ENCODE measurements at places on chromosomes 16 and 17. TPM values are rescaled to one million over a fixed set of nuclear protein-coding genes. Genes with fewer than 3 reads are reported as not detected.

The KATNB1 gene
- total RNA-seq, result 36.7 TPM

The DPEP1 gene
- total RNA-seq, result not detected

The KRT33A gene
- not detected for total RNA-seq

The LRRC37A2 gene
- total RNA-seq, result 16.3 TPM

The COQ7 gene
- total RNA-seq, result 16.3 TPM

The CD79B gene
- 22.5 TPM for total RNA-seq

The RDM1 gene
- total RNA-seq, result 13.9 TPM

The TNFRSF17 gene
- not detected for total RNA-seq

The RAC3 gene
- 12.9 TPM for total RNA-seq

GRCh38 chr17:29588562-29589411, 661 bp downstream of the GIT1 start:
- peak; percentile 52 for DNase-seq

- DNase-seq, result no peak
Measured at GRCh38 chr16:84225126-84225525, 14.7 kb downstream of the KCNG4 start.

GRCh38 chr16:57383276-57384247, 11.3 kb downstream of the CX3CL1 start:
- no peak for DNase-seq

- DNase-seq, result peak; percentile 91
Measured at GRCh38 chr16:4675864-4676786, 17.2 kb upstream of the NUDT16L1 start.

DNA sequence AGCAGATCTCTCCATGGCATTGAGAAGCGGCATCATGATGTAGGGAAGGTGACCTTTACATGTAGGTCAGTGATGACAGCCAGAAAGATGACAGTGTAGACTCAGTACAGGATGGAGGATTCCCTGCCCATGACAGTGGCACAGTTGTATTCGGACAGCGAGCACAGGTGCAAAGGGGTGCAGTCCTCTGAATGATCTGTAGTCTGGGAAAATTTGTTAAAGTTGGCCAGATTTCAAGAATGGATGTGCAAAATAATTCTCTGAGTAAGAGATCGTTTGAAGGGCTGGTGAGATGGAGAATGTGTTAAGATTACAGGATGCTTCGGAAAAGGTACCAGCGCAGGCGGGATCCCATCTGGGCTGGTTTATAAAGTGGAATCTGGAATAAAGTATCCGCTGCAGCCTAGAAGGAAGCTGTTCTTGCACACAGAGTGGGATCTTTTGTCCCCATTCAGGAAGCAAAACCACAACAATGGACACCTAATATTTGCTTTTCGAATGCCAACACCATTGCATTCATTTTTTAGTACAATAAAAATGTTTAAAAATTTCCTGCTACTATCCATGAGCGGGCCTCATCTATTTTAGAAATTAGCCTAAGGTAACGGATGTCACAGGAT, 101.2 kb downstream of the RPTOR start:
- no peak for DNase-seq

GRCh38 chr17:2957631-2958286, 105.6 kb downstream of the OR1D5 start:
- DNase-seq, result no peak

DNA sequence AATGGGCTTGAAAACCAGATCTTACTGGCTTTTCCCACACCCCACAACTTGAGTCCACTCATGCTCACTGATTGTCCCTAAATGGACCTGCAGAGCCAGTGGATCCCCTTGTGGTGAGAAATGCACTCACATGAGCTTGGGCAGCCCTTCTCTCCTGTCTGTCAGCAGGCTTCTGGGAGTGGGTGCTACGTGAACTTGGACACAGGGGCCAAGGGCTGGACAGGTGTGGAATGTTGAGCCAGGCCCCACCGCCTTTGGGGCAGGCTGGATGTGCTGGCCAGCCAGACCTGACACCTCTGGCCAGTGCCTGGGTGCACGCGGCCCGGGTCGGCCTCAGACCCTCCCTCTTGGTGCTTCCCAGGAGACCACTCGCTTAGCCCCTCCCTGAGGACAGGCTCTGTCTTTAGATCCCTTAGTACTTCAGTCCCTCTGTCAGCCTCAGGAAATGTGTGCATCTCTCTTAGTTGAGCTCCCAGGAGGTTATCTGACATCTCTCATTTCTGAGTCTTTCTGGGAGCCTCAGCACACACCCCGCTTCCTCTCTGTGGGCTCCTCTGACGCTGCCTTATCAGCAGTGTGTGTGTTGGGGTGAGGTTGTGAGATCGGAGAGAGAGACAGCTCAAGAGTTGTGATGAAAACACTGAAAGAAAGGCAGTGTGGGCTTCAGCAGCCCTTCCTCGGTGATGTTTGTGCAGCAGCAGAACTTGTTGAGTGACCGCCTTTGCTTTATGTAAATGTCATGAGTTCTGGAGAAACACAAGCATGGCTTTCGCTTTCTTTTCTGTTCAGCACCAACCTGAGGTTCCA, 117.0 kb downstream of the RAB11FIP4 start:
- DNase-seq, result peak; percentile 89

GRCh38 chr16:24046442-24046841, 209.7 kb upstream of the CACNG3 start:
- no peak for DNase-seq

DNA sequence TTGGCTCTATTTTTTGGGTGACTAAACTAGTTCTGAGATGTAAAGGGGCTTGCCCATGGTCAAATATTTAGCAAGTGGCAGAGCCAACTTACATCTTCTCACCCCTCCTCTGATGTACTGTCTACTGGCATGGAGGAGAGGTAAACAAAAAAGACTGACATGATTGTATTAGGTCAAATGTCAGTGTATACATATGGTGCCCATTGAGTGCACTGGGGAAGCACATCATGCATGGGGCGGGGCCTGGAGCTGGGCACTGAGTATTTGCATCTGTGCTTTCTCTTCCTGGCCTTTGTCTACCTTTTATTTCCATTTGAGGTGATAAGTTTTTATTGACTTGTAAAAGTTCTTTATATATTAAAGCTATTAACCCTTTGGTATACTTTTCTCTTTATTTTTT, 22.3 kb upstream of the POLR3E start:
- DNase-seq, result no peak

- no peak for DNase-seq
Measured at GRCh38 chr17:68559316-68559715, 41.9 kb downstream of the FAM20A start.

DNA sequence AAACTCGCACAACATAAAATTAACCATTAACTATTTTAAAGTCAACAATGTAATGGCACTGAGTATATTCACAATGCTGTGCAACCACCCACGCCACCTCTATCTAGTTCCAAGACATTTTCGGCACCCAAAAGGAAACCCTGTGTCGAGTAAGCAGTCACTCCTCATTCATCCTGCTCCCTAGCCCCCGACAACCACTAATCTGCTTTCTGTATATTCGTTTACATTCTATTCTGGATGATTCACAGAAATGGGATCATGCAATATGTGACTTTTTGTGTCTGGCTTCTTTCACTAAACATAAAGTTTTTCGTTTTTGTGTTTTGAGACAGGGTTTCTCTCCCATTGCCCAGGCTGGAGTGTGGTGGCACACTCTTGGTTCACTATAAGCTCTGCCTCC, 42.2 kb upstream of the HAPSTR1 start:
- no peak for DNase-seq

DNA sequence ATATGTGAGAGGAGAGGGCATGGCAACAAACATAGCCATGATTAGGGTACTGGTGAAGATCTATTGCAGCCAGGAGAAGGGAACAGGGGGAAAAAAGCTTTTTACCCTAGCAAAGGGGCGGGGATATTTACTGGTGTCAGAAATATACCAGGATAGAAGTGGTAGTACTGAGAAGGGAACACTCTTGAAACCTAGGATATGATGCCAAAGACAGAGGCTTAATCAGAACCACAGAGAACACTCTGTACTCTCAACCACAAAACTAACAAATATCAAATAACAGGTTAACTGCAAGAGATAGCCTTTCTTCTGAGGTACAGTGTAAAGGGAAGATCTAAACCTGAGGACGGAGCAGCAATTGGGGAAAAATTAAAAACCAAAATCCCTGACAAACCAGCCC, 112.2 kb downstream of the KIF2B start:
- no peak for DNase-seq

- DNase-seq, result no peak
Measured at GRCh38 chr17:35560703-35561102, at the start of gene SLFN14. Gene SLFN14 (minus strand): TSS chr17:35560819. CDS start chr17:35558062, 2,757 bp downstream.

- DNase-seq, result no peak
Measured at GRCh38 chr16:66972983-66973382, 11.9 kb downstream of the CES3 start.

GRCh38 chr17:48153691-48154358, 46.3 kb downstream of the SNX11 start:
- peak; percentile 26 for DNase-seq

DNA sequence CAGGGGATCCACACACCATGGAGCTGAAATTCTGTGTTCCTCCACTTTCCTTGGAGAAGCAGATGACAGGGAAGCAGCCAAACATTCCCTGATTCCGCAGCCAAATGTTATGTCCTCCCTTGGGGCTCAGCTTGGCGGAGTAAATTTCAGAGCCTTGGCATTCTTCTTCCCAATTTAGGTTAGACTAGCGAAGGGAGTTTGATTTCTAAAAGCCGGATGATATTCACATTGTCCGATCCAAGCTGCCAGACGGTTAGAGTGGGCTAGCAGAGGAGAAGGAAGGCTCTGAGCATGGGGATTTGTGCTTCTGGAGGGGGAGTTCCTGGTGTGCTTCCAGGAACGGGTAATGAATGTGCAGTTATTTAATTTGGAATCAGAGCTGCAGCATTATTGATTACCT, 380.4 kb upstream of the EEF2KMT start:
- no peak for DNase-seq

DNA sequence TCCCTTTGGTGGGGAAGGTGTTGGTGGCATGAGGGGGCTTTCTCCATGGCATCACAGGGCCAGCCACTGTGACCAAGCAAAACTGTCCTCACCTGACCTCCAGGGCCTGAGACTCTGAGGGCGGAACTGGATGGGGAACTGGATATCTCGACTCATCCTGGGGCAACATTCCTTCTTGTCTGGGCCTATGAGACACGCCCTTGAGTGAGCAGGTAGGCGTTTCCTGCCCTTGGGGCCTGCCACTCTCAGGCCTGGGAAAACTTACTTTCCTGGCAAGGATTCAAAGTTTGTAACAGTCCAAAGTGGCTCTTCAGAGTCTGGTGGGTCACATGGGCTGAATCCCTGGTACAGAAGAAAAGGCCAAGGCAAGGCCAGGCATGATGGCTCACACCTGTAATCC, 9.6 kb downstream of the MT1X start:
- no peak for DNase-seq

DNA sequence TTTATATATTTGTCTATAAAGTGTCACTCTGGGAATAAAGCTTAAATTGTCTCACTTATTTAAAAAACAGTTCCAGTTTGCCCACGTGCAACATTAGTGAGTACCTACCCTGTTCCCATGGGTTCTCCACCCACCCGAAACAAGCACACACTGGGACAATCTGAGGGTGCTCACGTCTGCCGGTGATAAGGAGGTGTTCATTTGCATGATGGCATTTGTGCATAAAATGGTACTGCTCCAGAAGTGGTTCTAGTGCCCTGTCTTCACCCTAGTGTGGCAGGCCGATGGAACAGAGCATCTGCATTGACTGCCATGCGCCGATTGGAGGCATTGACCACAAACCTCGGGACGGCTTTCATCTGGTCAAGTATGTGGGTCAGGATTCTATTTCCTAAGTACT, 35.6 kb upstream of the ENDOV start:
- no peak for DNase-seq

GRCh38 chr16:62755938-62756337, 719.7 kb upstream of the CDH8 start:
- no peak for DNase-seq

DNA sequence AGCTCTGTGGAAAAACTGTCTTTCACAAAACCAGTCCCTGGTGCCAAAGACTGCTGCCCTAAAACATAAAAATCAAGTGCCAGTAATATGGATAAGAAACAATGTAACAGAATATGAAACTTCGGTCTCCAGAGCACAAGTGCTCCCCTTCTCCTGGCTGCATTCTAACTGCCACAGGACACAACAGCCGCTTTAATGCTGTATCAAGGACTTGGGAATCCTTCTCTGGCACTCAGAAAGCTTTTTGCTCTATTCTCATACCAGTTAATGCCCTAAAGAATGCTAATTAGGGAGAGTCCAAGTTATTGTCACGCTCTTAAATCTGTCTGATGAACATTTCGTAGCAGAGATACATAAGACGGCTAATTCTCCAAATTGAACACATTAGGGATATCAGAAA, 90.9 kb downstream of the PARN start:
- DNase-seq, result no peak

DNA sequence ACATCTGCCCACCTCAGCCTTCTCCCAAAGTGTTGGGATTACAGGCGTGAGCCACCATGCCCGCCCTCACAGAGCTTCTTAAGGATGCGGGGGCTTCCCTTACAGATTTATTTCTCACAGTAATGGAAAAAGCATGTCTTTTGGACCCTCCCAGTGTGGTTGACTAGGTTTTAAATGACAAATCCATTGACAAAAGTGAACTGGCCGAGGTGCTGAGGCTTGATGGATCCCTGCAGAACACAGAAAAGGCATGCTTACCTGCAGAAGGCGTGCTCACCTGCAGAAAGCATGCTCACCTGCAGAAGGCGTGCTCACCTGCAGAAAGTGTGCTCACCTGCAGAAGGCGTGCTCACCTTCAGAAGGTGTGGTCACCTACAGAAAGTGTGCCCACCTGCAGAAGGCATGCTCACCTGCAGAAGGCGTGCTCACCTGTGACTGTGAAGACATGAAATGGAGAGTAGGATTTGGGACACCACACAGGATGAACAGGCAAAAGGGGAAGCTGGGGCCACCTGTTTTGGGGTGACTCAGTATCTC, 15.1 kb upstream of the BBS2 start:
- no peak for DNase-seq

DNA sequence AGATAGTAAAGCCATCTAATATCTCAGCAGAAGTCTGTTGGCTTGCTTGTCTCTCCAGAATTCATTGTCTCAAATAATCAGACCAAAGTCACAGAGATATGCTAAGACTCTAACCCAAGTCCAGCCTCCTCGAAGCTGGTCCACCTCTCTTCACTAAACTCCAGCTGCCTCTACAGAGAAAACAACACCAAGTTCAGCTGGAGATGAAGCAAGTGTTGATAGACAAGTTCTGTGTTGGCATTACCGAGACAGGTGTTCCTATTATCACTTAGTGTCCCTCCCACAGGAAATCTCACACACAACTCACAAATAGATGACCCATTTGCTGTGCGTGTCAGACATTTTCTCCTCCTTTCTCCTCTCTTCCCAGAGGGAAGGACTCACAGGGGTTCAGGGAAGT, 164.4 kb upstream of the ANKFN1 start:
- no peak for DNase-seq
